Activated T-cell treated with anti-CD3 and anti-CD28 coated beads, Interleukin-2, amount 50 U/mL, for 4 hours (primary cell): ENCODE measurements at places on chromosomes 5 and 9. TPM values are rescaled to one million over a fixed set of nuclear protein-coding genes. Genes with fewer than 3 reads are reported as not detected.

Gene DBH
- total RNA-seq = not detected

Gene MUSK
- total RNA-seq = not detected

- no peak for DNase-seq
Observed at GRCh38 chr5:11324521-11325289, 563.7 kb upstream of the DAP start.

- DNase-seq = no peak
Observed at GRCh38 chr9:16179566-16179965, 626.7 kb downstream of the CCDC171 start.

DNA sequence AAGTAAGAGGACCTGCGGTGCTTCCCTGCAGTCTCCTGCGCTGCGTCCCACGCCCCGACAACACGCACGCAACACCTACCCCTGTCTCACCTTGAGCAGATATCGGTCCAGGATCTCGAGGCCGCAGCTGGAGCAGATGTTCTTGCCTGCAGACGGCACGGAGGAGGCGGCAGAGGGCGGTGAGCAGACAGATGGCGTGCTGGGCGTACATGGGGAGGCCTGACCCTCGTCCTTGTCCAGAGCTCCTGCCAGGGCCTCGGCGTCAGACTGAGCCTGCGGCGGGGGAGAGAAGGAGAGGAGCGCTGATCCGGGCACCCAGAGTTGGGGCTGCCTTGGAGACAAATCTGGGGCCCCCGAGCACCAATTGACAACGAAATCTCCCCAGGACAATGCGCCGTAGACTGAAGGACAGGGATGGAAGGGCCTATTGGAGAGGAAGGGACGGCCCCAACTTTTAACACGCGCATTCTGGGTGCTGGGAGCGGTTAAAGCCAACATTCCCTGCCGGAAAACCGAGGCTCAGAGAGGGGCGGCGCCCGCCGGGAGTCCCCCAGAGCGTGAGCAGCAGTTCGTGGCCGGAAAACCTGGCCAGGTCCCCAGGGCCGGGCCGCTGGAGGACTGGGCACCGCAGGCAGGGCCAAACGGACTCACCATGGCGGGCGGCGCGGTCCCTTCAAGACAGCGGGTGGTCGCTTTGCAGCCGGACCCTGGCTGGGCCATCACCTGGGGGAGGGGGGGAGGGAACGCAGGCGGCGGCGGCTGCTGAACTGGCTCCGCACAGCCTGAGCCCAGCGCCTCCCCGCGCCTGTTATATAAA is 1.8 kb downstream of the LHX6 start:
- DNase-seq = no peak

- no peak for DNase-seq
Observed at GRCh38 chr9:70403166-70403565, 11.3 kb downstream of the KLF9 start.

Gene CNTNAP3
- total RNA-seq = not detected

Gene MCCC2
- total RNA-seq = 48.3 TPM

- no peak for DNase-seq
Observed at GRCh38 chr5:169970911-169971765, 9.2 kb downstream of the INSYN2B start.

DNA sequence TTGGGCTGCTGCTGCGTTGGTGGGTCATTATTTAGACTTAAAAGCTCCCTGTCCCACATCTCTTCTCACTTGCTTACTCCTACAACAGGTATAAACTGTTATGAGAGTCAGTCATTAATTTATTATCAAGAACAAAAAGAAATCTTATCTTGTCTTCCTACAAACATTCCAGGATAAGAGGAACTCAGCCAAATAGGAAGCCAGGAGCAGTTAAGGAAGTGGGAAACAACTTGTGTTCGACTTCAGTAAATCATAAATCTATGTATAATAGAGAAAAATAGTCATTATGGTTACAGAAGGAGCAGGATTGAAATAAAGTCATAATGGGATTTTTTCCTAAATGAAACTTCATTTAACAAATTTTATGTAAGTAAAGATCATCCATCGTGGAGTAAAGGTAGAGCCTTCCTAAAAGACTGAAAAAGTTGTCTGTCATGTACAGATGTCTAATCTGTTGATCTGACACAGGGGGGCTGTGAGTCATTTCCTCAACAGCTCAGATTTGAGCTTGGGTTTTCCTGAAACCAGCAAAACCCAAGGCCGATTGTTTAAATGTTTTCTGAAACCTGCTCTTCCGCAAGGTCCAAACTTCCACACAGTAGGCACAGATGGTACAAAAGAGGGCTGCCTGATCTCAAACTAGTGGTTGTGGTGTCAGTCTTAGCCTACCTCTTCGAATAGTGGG is 25.3 kb upstream of the LRRTM2 start:
- no peak for DNase-seq

GRCh38 chr5:72523960-72524582 is 16.9 kb upstream of the ZNF366 start:
- no peak for DNase-seq

GRCh38 chr9:69130456-69131441 is 43.3 kb upstream of the TJP2 start:
- DNase-seq = no peak

Gene PCDHB11
- total RNA-seq = not detected

- no peak for DNase-seq
Observed at GRCh38 chr9:124239249-124240073, 18.3 kb upstream of the NEK6 start.

- no peak for DNase-seq
Observed at GRCh38 chr5:111425205-111425604, 87.1 kb downstream of the STARD4 start.

Gene FRRS1L
- 0.10 TPM for total RNA-seq

Gene RABL6
- total RNA-seq = 100 TPM

Gene KIF3A
- 10.3 TPM for total RNA-seq

GRCh38 chr5:82862711-82863110 is 214.5 kb downstream of the TMEM167A start:
- DNase-seq = no peak

Gene FCN2
- total RNA-seq = not detected

Gene STX17
- 18.2 TPM for total RNA-seq

DNA sequence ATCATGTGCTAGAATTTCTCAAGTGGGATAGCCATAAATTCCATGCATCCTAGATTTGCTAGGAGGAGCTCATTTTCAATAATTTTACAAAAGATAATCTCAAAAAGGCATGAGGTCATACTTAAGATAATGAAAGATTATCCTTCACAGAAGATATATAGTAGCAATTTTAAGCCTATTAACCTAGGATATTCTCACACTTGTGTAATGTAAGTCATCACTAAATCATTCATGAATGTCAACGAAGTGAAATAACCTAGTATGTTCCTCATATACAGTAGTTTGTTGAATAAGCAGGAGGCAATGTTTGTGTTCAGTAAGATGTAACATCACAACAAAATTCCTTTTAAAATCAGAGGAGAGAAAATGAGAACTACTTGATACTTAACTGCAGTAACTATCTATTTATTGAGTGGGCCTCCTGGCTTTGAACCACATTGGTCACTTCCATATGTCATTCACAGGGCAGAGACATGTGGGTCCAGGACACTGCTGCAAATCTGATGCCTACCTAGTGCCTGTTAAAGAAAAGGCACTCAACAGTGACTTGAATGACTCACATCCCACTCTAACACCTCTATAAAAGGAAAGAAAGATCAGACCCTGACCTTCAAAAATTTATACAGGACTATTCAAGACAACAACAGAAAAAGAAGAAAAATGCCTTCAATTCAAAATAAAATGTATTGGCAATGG is 8.2 kb downstream of the LIFR start:
- DNase-seq = no peak

Gene PTPRD
- total RNA-seq = 0.49 TPM

Gene ESM1
- not detected for total RNA-seq

Gene PTBP3
- total RNA-seq = 81.1 TPM

- DNase-seq = no peak
Observed at GRCh38 chr9:18786911-18787650, 245.9 kb downstream of the SAXO1 start.

Gene PPP3R2
- not detected for total RNA-seq

DNA sequence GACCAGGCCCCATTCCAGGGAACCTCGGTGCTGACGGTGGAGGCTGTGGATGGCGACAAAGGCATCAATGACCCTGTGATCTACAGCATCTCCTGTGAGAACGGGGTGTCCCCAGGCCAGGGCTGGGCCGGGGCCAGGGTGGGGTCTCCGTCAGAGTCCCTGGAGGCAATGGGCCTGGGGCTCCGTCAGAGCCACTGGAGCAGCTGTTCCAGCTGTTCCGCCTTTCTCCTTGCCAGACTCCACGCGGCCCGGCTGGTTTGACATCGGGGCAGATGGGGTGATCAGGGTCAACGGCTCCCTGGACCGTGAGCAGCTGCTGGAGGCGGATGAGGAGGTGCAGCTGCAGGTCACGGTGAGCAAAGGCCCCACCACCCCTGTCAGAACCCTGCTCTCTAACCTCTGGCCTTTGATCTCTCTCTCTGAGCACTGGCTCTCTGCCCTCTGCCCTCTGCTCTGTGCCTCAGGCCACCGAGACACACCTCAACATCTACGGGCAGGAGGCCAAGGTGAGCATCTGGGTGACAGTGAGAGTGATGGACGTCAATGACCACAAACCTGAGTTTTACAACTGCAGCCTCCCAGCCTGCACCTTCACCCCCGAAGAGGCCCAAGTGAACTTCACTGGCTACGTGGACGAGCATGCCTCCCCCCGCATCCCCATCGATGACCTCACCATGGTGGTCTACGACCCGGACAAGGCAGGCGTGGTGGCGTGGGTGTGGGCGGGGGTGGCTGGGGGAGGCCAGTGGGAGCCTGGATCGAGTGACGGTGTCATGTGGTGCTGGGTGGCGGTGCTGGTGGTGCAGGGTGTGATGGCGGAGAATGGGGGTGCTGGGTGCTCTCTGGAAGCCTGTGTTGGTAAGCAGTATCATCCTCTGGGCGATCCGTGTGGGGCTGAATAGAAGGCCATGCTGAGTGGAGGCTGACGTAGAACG is 26.6 kb downstream of the CDHR2 start:
- DNase-seq = no peak

DNA sequence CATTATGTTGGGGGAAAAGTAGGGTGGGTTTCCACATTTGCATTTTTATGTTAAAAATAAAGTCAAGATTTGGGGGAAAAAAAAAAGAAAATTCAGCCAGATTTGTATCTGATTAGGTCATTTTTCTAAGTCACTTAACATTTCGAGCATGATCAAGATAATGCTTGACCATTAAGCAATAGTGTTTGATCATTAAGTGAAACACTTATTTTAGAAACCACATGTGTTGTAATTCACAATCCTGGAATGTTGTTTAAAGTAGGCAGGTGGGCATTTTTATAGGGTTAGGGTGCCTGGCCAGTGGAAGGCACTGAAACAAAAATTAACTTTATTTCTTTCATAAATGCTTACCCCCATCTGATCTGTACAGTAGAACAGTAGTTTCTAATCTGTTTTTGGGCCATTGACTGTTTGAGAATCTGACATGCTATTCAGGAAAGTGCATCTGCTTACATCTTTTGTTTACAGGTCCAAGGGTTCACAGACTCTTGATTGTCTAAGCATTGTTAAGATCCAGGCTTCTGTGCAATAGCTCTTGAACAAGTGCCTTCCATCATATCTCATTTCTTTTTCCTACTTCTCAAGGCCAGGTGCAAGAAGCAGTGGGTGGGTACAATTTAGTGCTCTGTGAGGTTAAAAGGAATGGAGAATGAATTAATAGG is 9.1 kb downstream of the ZCCHC9 start:
- no peak for DNase-seq

Gene C5orf52
- not detected for total RNA-seq

Gene QRFP
- not detected for total RNA-seq

Gene PHYHD1
- not detected for total RNA-seq

Gene GLT6D1
- total RNA-seq = not detected

Gene PSAT1
- total RNA-seq = 139 TPM

Gene ZNF354C
- total RNA-seq = 3.9 TPM

Gene C7
- 0.63 TPM for total RNA-seq

DNA sequence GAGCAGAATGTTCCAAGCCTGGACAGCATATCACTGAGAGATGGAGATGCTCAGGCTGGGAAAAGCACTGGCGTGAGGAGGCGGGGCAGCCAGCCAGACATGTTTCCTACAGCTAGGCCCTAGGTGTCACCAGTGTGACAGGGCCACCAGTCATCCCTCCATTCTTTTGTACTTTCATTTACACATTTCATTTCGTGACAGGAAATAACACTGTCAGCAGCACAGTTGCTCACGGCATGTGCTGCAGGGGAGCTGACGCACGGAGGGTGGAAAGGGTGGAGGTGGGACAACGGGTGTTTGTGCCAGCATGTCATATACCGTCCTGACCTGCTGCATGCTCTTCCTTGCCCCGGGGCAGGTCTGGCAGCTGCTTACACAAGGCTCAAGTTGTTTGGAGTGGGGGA is 14.8 kb upstream of the CEMIP2 start:
- peak; percentile 81 for DNase-seq

DNA sequence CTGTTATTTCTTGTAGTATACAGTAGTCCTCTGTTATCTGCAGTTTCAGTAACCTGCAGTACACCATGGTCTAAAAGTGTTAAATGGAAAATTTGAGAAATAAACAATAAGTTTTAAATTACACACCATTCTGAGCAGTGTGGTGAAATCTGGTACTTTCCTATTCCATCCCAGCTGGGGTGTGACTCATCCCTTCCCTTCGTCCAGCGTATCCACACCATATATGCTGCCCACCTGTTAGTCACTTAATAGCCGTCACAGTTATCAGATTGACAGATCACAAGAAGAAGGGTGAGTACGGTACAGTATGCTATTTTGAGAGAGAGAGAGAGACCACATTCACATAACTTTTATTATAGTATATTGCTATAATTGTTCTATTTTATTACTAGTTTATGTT is 28.9 kb downstream of the FAM151B start:
- DNase-seq = no peak

GRCh38 chr9:93355827-93356226 is 95.7 kb upstream of the FAM120A start:
- no peak for DNase-seq

Gene PCDHAC1
- 0.05 TPM for total RNA-seq

- DNase-seq = peak; percentile 8
Observed at GRCh38 chr5:90473396-90474234, 956 bp downstream of the MBLAC2 start.

DNA sequence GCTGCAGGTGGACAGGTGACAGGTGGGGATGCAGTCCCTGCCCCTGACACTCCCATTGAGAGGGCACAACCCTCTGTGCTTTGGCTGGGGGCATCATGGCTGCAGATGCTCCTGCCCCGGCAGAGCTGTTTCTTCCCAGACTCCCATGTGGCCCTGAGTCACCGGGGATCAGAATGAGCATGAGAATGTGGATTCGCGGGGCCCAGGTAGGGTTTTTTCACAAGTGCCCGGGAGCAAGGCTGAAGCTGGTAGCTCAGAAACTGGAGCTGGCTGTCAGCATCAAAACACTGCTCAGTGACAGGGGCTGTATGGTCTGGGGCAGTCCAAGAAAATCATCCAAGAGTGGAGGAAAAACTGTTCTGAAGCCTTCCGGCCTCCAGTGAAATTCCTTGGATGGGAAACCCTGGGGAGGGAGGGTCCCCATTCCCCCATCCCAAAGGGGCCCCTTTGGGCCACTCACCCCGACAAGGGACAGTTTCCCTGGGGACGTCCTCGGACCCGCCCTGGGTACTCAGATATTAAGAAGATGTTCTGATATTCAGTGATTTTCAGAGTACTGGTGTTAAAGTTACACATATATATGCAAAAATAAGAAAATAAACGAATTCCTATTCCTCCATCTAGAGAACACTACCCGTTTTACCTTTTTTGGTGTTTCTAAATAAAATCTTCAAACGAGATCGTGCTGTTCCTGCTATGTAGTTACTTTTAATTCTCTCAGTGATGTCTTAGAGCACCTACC is 120.1 kb upstream of the LPCAT1 start:
- no peak for DNase-seq

- DNase-seq = no peak
Observed at GRCh38 chr5:95672641-95673040, 10.2 kb downstream of the SPATA9 start.
